Bladder microvascular endothelial cell (primary cell): ENCODE measurements at places on chromosomes 11 and 22. TPM values are rescaled to one million over a fixed set of nuclear protein-coding genes. Genes with fewer than 3 reads are reported as not detected.

Gene CYB561A3
- 32.2 and 77.0 TPM in 2 replicates for total RNA-seq

Gene CARD10
- 29.6 and 37.2 TPM in 2 replicates for total RNA-seq

Gene ARVCF
- total RNA-seq: 78.0 and 187 TPM in 2 replicates

Gene ZP1
- total RNA-seq: not detected in 2 replicates

Gene SAA2
- total RNA-seq: not detected in 2 replicates

Gene CLTCL1
- total RNA-seq: 3.1 and 7.6 TPM in 2 replicates

Gene API5
- 51.0 and 78.2 TPM in 2 replicates for total RNA-seq

Gene RBX1
- 54.8 and 77.9 TPM in 2 replicates for total RNA-seq

Gene CDHR5
- not detected in 2 replicates for total RNA-seq

Gene PRRG4
- under 0.01 and 1.2 TPM in 2 replicates for total RNA-seq

Gene LARGE1
- total RNA-seq: 3.2 and 5.8 TPM in 2 replicates

Gene SYT8
- 0.06 TPM in 1 of 2 replicates, not detected in the other for total RNA-seq

Gene ANO1
- 0.13 and 0.32 TPM in 2 replicates for total RNA-seq

Gene YWHAH
- 112 and 123 TPM in 2 replicates for total RNA-seq

Gene LMO2
- 53.1 and 55.9 TPM in 2 replicates for total RNA-seq

Gene BDNF
- 0.32 and 0.88 TPM in 2 replicates for total RNA-seq

Gene CTSW
- total RNA-seq: under 0.01 TPM in 1 of 2 replicates, not detected in the other

Gene PATE4
- total RNA-seq: under 0.01 TPM in 1 of 2 replicates, not detected in the other

Gene SHISA8
- total RNA-seq: not detected in 2 replicates

Gene PRR33
- not detected in 2 replicates for total RNA-seq

Gene ACTN3
- total RNA-seq: under 0.01 and 0.06 TPM in 2 replicates

Gene CALCA
- total RNA-seq: not detected in 2 replicates

Gene PKP3
- 0.06 and 0.16 TPM in 2 replicates for total RNA-seq

Gene ADM2
- 0.16 and 3.2 TPM in 2 replicates for total RNA-seq

Gene OR51M1
- not detected in 2 replicates for total RNA-seq

Gene MAPK11
- total RNA-seq: 27.4 and 31.8 TPM in 2 replicates

Gene KCNQ1
- 0.13 and 0.32 TPM in 2 replicates for total RNA-seq

Gene TPBGL
- under 0.01 TPM in 1 of 2 replicates, not detected in the other for total RNA-seq

Gene RNF215
- 13.8 and 22.3 TPM in 2 replicates for total RNA-seq

Gene BARX2
- not detected in 2 replicates for total RNA-seq

Gene IFITM1
- total RNA-seq: 4.1 and 31.7 TPM in 2 replicates

Gene SCGB2A2
- total RNA-seq: not detected in 2 replicates

Gene ASPHD2
- 0.81 and 2.0 TPM in 2 replicates for total RNA-seq

Gene RAB1B
- total RNA-seq: 75.1 and 116 TPM in 2 replicates

Gene FAM180B
- not detected in 2 replicates for total RNA-seq

Gene RASSF10
- under 0.01 and 0.38 TPM in 2 replicates for total RNA-seq

Gene SMIM35
- total RNA-seq: not detected in 2 replicates

Gene OR51B5
- not detected in 2 replicates for total RNA-seq

Gene OR52N5
- not detected in 2 replicates for total RNA-seq

Gene PRODH
- total RNA-seq: 0.16 TPM in 1 of 2 replicates, not detected in the other

Gene TRIM51
- not detected in 2 replicates for total RNA-seq

Gene KCTD14
- 0.25 and 0.32 TPM in 2 replicates for total RNA-seq

Gene CNGA4
- total RNA-seq: not detected in 2 replicates

Gene RAB38
- total RNA-seq: 1.9 and 2.1 TPM in 2 replicates

Gene SLCO2B1
- 0.81 and 19.8 TPM in 2 replicates for total RNA-seq

Gene TMEM86A
- total RNA-seq: 0.97 and 4.2 TPM in 2 replicates
